ENCODE measurements at places on chromosomes 4 and X. TPM values are rescaled to one million over a fixed set of nuclear protein-coding genes. Genes with fewer than 3 reads are reported as not detected.

The TRPC5OS gene
- not detected for total RNA-seq

The GSPT2 gene
- 10.9 TPM for total RNA-seq

The ADH7 gene
- total RNA-seq = not detected

The ZCCHC13 gene
- not detected for total RNA-seq

The TLR1 gene
- not detected for total RNA-seq

The AVPR2 gene
- total RNA-seq = not detected

The HSFX1 gene
- total RNA-seq = 0.57 TPM

The BEND4 gene
- total RNA-seq = not detected

The JCHAIN gene
- 0.32 TPM for total RNA-seq

The MAGEA3 gene
- total RNA-seq = 0.69 TPM

The ZNF674 gene
- 6.1 TPM for total RNA-seq

The ARHGAP24 gene
- total RNA-seq = 28.5 TPM

The UGT2B11 gene
- total RNA-seq = not detected

The SMIM31 gene
- not detected for total RNA-seq

DNA sequence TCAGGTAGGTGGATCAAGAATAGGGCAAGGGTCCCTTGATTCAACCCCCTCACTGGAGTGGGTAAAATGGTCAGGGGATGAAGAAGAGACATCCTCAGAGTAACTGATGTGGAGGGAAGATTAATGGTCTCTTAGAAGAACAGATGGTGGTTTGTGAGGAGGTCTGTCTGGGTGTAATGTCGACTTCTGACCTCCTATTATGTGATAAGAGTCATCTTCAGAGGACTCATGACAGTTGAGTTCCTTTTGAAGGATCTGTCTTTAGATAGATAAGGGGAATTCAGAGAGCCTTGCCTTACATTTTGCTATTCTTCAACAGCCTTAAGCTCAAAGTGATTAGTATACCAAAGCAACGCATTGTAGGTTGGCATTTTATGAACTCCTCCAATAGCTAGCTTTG is 27.1 kb upstream of the MAGEA8 start:
- H3K36me3 ChIP-seq = no peaks in the 10 kb centered on the region
- DNase-seq = no peak
- H3K27ac ChIP-seq = no peak overlapping the region

GRCh38 chr4:24853142-24853541 is 57.8 kb downstream of the SOD3 start:
- no peak overlapping the region for H3K4me3 ChIP-seq
- peak overlapping the region; percentile 34 for H3K27ac ChIP-seq
- H3K36me3 ChIP-seq = peaks cover 10% of the 10 kb centered on the region
- no peak for DNase-seq
- no peaks in the 10 kb centered on the region for H3K27me3 ChIP-seq

DNA sequence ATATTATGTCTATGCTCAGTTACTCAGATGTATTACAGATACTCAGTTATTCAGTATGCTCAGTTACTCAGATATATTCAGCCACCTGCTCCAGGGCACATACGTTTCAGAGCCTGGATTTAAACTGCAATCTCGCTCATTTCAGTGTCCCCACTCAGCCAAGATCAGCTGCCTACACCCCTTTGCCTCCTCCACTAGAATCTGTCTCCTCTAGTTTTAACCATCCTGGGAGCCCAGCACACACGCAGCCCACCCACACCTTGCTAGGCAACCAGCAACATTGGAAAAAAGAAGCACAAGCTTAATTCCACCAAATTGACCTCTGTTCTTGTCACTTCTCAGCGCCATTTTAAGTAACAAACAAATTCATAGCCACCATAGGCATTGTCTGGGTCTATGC is 246.2 kb downstream of the QDPR start:
- peaks cover 5% of the 10 kb centered on the region for H3K27me3 ChIP-seq
- H3K27ac ChIP-seq = no peak overlapping the region
- no peak for DNase-seq
- no peaks in the 10 kb centered on the region for H3K36me3 ChIP-seq

GRCh38 chrX:42748067-42748850 is 29.7 kb downstream of the PPP1R2C start:
- H3K27ac ChIP-seq = no peak overlapping the region
- H3K4me1 ChIP-seq = no peaks in the 10 kb centered on the region
- DNase-seq = no peak
- H3K27me3 ChIP-seq = no peaks in the 10 kb centered on the region
- no peak overlapping the region for H3K4me3 ChIP-seq
- no peaks in the 10 kb centered on the region for H3K36me3 ChIP-seq

- DNase-seq = peak; percentile 28
- no peaks in the 10 kb centered on the region for H3K27me3 ChIP-seq
- peak overlapping the region; percentile 79 for H3K27ac ChIP-seq
- H3K4me3 ChIP-seq = peak overlapping the region; percentile 7
- H3K36me3 ChIP-seq = no peaks in the 10 kb centered on the region
- peaks cover 36% of the 10 kb centered on the region for H3K4me1 ChIP-seq
Observed at GRCh38 chr4:139253713-139254112, 26.3 kb downstream of the MGARP start.

DNA sequence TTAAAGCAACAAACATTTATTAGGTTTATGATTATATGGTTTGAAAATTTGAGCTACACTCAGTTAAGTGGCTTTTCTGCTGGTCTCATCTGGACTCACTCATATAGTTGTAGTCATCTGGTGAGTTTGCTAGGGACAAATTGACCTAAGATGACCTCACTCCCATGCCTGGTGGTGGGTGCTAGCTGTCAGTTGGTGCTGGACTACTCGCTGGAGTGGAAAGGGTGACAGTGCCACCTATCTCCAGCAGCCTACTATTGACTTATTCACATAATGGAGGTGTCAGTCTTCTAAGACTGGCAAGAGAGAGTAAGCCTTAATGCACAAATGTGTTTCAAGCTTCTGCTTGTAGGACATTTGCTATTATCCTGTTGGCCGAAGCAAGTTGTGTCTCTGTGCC is 88.2 kb downstream of the TASL start:
- no peak overlapping the region for H3K4me3 ChIP-seq
- DNase-seq = no peak

GRCh38 chr4:145230726-145231125 is 50.3 kb upstream of the OTUD4 start:
- peaks cover 3% of the 10 kb centered on the region for H3K27me3 ChIP-seq
- DNase-seq = peak; percentile 19
- no peak overlapping the region for H3K27ac ChIP-seq
- peaks cover 15% of the 10 kb centered on the region for H3K4me1 ChIP-seq

DNA sequence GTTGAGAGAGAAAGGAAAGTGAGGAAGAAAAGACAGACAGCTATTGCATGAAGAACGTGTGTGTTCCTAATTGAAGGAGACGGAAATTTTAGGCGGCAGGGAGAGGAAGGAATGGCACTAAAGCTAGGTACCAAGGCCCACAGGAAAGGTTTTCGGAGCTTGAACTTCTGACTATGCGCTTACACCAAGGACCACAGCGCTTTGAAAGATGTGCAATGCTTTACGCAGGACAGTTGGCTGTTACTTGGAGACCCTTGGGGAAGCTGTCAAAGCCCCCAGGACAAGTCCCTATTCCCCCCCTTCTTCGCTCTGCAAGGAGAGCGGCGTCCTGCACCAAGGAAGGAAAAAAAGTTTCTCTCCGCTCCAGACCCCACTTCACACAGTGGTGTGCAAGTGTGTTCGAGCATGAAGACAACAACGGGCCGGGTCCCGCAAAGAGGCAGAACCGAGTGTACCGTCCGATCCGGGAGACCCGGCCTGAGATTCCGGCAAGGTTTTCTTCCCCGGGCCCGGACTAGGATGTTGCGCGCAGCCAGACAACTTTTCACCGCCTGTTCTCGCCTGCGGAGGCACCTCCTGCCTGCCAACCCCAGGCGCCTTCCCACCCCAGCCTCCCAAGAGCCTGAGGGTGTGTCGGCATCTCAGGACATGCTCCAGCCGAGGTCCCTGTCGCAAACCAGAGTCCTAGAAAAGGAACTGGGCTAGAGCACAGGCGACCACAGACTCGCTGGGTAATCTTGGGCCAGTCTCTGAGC is 896 bp downstream of the KDR start:
- H3K4me1 ChIP-seq = no peaks in the 10 kb centered on the region
- no peak overlapping the region for H3K27ac ChIP-seq
- H3K27me3 ChIP-seq = peaks cover 25% of the 10 kb centered on the region
- no peaks in the 10 kb centered on the region for H3K36me3 ChIP-seq

GRCh38 chr4:1564535-1565375 is 119.4 kb downstream of the FAM53A start:
- no peaks in the 10 kb centered on the region for H3K36me3 ChIP-seq
- no peak for DNase-seq
- no peak overlapping the region for H3K27ac ChIP-seq
- no peaks in the 10 kb centered on the region for H3K4me1 ChIP-seq
- H3K27me3 ChIP-seq = peaks cover 26% of the 10 kb centered on the region

DNA sequence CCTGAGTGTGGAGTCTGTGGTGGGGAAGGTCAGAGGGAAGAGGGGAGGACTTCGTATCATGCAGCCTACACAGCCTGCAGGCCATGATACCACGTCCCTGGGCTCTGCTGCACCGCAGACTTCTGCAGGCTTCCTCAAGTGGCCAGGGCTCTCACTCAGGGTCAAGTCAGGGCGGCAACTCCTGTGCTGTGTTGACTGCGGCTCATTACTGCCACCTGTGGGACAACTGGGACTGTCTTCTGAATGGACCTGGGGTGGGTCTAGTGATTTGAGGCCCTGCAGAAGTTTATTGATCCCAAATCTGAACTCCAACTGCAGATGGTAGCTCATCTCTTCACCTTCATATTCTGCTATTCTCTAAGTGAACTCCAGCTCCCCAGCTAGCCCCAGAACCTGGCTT is 167.1 kb downstream of the NSUN7 start:
- peaks cover 77% of the 10 kb centered on the region for H3K4me1 ChIP-seq
- H3K36me3 ChIP-seq = peaks cover 14% of the 10 kb centered on the region
- peak overlapping the region; percentile 64 for H3K4me3 ChIP-seq
- no peak for DNase-seq

GRCh38 chr4:102259702-102260101 is 85.6 kb downstream of the SLC39A8 start:
- no peak overlapping the region for H3K27ac ChIP-seq
- peaks cover 4% of the 10 kb centered on the region for H3K27me3 ChIP-seq
- H3K36me3 ChIP-seq = no peaks in the 10 kb centered on the region
- no peak overlapping the region for H3K4me3 ChIP-seq

GRCh38 chrX:41875142-41875541 is 48.2 kb downstream of the CASK start:
- no peaks in the 10 kb centered on the region for H3K27me3 ChIP-seq
- DNase-seq = no peak
- peaks cover 10% of the 10 kb centered on the region for H3K4me1 ChIP-seq
- H3K27ac ChIP-seq = no peak overlapping the region
- H3K36me3 ChIP-seq = no peaks in the 10 kb centered on the region
- no peak overlapping the region for H3K4me3 ChIP-seq

DNA sequence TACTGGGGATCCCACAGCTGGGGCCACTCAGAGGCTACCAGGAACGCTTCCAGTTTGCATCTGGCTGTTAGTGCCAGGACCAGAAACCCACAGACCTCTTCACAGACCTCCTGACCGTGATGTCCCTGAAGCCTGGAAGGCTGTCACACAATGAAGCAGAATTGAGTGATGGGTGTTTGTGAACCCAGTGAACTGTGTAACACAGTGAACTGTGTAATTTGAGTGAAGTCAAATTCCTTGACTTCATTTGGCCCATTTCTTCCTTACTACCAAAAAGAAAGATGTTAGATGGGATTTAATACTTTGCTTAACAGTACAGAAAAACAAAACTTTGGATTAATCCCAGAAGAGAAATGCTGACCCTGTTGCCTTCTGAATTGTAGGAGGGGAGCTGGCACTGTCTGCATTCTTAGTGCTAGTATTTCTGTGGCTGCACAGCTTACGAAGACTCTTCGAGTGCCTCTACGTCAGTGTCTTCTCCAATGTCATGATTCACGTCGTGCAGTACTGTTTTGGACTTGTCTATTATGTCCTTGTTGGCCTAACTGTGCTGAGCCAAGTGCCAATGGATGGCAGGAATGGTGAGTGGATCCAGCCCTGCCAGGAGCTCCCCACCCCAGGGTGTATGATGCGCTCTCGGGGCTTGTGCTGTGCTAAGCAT is 17.8 kb downstream of the SRD5A3 start:
- DNase-seq = no peak
- H3K27ac ChIP-seq = no peak overlapping the region
- H3K4me1 ChIP-seq = peaks cover 16% of the 10 kb centered on the region
- H3K27me3 ChIP-seq = no peaks in the 10 kb centered on the region
- H3K4me3 ChIP-seq = no peak overlapping the region

GRCh38 chr4:16337936-16338335 is 111.7 kb upstream of the TAPT1 start:
- peak; percentile 20 for DNase-seq
- peaks cover 5% of the 10 kb centered on the region for H3K4me1 ChIP-seq
- H3K27me3 ChIP-seq = peaks cover 11% of the 10 kb centered on the region
- H3K36me3 ChIP-seq = no peaks in the 10 kb centered on the region
- H3K4me3 ChIP-seq = no peak overlapping the region
- no peak overlapping the region for H3K27ac ChIP-seq

GRCh38 chr4:127533028-127533700 is 99.6 kb upstream of the INTU start:
- H3K36me3 ChIP-seq = no peaks in the 10 kb centered on the region
- no peaks in the 10 kb centered on the region for H3K4me1 ChIP-seq
- no peak for DNase-seq
- H3K27me3 ChIP-seq = no peaks in the 10 kb centered on the region

- H3K27me3 ChIP-seq = peaks cover 2% of the 10 kb centered on the region
- no peaks in the 10 kb centered on the region for H3K36me3 ChIP-seq
- H3K27ac ChIP-seq = no peak overlapping the region
Observed at GRCh38 chr4:83862471-83862870, 326.6 kb downstream of the GPAT3 start.

DNA sequence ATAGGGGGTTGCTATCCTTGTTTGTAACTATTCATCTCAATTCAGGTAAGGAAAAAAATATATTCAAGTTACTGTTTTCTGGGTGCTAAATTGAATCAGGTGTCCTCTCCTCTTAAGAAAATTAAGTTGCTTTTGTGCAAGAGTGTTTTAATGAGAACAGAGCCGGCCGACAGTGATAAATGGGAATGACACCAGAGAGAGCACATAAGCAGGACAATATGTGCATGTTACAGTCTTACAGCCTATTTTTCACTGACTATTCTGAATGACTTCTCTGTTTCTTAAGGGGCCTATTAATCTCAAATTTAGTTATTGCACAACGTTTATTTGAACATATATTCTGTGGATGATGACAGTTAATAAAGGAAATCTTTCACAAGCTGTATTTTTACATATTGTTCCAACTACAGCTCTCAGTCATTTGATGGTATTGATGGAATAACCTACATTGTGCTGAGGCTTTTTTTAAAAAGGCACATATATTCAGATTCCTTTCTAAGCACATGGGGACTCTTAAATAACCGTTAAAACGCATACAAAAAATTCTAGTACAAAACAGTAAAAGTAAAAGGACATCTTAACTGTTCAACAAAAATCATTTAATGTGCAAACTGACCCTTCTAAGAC is 68.4 kb downstream of the SLC10A7 start:
- H3K27ac ChIP-seq = no peak overlapping the region
- H3K4me1 ChIP-seq = peaks cover 19% of the 10 kb centered on the region
- H3K4me3 ChIP-seq = no peak overlapping the region
- H3K27me3 ChIP-seq = no peaks in the 10 kb centered on the region
- peaks cover 14% of the 10 kb centered on the region for H3K36me3 ChIP-seq

Data from HFFc6 (cell line).